ENCODE measurements at places on chromosomes 11 and 22. TPM values are rescaled to one million over a fixed set of nuclear protein-coding genes. Genes with fewer than 3 reads are reported as not detected.

Gene INSC
- total RNA-seq: 0.19 TPM

Gene ST3GAL4
- 5.9 TPM for total RNA-seq

Gene NXPE2
- 0.05 TPM for total RNA-seq

Gene GTPBP1
- 16.0 TPM for total RNA-seq

DNA sequence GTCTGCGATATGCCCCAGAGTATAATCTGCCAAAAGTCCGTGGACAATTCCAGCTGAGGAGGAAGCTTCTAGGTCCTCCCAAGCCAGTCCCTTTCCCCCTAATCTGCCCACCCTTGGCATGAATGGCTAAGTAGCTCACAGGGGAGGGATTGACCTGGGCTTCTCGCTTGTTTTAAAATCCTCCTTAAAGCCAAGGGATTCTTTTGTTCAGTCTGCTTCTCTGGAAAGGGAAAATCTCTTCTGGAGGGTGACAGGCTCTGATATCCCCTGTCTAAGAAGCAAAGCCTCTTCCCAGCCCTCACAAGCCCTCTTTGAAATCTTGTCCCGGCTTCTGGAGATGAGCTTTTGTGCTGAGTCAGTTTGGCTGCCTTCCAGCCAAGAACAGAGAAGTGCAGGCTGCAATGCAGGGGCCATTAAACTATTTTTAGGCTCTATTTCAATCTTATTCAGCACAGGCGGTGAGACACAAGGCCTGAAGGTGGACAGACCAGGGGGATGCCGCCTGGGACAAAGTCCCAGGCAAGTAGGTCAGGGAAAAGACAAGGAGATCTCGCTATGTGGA, 23.9 kb downstream of the NEFH start:
- H3K27me3 ChIP-seq: no peaks in the 10 kb centered on the region
- H3K27ac ChIP-seq: no peak overlapping the region
- no peaks in the 10 kb centered on the region for H3K4me1 ChIP-seq
- no peak overlapping the region for H3K4me3 ChIP-seq
- H3K36me3 ChIP-seq: peaks cover 30% of the 10 kb centered on the region

DNA sequence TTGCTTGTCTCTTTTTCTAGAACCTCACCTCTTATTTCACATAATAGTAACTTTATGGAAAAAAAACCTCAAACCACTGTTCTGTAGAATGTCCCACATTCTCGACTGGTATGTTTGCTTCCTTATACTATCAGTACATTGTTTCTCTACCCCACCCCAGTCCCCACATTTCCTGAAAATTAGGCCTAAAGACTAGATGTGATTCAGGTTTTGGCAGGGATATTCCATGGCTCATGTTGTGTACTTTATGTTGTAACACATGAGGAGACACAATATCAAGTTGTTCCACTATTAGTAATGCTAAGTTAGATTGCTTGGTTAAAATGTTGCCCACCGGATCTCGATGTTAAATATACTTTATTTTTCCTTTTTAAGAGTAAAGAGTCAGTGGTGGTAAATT, 34.7 kb downstream of the DDIAS start:
- H3K36me3 ChIP-seq: peaks cover 13% of the 10 kb centered on the region
- H3K27ac ChIP-seq: no peak overlapping the region
- no peak overlapping the region for H3K4me3 ChIP-seq
- H3K27me3 ChIP-seq: no peaks in the 10 kb centered on the region
- DNase-seq: no peak

DNA sequence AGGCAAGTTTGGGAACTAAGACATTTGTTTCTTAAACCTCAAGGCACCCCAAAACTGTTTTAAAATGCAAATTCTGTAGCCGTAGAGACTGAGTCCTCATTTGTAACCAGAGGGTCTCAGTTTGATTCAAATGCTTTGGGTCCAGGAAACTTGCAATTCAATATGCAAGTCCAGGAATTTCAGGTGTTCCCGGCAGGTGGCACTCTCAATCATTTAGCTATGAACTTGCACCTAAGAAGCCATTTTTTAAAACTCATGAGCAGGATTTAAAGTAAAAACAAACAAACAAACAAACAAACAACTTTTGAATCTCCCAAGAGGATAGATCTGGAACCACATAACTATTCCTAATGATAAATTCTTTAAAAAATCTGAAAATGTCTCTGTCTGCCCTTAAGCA, 8.7 kb upstream of the ABTB2 start:
- no peaks in the 10 kb centered on the region for H3K27me3 ChIP-seq
- DNase-seq: no peak
- no peak overlapping the region for H3K27ac ChIP-seq
- H3K36me3 ChIP-seq: no peaks in the 10 kb centered on the region
- no peak overlapping the region for H3K4me3 ChIP-seq

DNA sequence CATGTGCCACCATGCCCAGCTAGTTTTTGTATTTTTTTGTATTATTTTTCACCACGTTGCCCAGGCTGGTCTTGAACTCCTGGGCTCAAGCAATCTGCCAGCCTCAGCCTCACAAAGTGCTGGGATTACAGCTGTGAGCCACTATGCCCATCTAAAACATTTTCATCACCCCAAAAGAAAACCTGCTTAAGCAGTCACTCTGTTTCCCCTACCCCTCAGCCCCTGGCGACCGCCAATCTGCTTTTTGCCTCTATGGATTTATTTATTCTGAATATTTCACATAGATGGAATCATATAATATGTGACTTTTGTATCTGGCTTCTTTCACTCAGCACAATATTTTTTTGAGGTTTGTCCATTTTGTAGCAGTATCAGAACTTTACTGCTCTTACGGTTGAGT, 18.6 kb upstream of the P2RY2 start:
- DNase-seq: no peak
- H3K36me3 ChIP-seq: no peaks in the 10 kb centered on the region
- H3K27me3 ChIP-seq: no peaks in the 10 kb centered on the region
- H3K4me1 ChIP-seq: no peaks in the 10 kb centered on the region
- H3K27ac ChIP-seq: no peak overlapping the region

- H3K36me3 ChIP-seq: no peaks in the 10 kb centered on the region
- H3K4me3 ChIP-seq: no peak overlapping the region
- DNase-seq: no peak
Observed at GRCh38 chr11:27904358-27905055, 203.4 kb downstream of the KIF18A start.

Measured in thymus (tissue), 14 donors.